ENCODE measurements at places on chromosomes 16 and 17.

- peak; percentile 77 for DNase-seq
Measured at GRCh38 chr17:39653662-39654331, 11.4 kb upstream of the TCAP start.

DNA sequence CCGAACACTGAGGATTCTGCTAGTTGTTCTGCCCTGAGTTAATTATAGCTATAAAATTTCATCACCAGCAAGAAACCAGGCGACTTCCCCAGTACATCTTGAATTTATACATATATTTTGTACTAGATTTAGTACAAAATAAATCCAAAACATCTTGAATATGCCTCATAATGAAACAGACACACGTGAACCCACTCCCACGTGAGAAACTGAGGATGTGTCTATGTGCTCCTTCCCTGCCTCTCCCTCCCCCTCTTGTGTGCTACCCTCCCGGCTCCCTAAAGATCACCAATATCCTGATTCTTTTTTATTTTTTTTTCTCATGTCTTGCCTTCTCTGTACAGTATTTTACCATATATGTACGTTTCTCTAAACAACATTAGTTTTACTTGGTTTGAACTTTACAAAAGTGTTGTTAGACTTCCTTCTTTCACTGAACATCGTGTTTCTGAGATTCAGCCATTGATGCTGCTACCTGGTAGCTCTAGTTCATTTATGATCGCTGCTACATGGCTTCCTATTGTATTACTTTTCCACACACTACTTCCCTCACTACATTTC, 1.1 kb upstream of the LCMT1 start:
- DNase-seq, result no peak

DNA sequence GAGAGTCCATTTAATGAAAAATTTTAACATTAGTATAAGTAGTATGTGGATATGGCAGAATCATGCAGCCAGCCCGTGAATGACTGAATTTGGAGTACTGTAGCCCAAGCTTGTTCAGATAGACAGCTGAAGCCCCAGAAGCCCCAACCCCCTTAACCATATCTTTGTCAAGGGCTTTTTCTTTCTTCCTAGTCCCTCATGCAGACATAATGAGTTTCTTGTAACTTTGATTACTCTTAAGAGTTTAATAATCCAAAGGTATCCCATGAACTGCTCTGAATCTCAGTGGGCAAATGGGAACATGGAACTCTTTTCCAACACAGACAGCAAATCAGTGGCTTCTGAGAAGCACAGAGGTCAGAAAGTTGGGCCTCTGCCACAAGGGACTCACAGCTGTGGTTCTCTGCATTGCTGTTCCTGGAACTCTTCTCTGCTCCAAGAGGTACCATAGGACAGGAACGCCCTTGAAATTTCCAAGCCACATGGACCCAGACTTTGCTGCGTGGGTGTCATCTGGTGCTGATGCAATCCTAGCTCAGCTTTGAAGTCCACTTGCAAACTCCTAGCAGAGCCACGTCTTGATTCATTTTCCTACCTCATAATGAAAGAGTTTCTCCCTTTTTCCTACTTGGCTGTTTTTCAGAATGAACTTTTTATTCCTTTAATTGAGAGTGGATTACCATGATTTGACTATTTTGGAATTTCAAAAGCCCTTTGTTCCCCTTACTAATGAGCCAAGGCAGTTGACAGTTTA, 18.1 kb downstream of the LYRM1 start:
- DNase-seq, result no peak

- no peak for DNase-seq
Measured at GRCh38 chr16:83530293-83530692, 277.5 kb upstream of the HSBP1 start.

DNA sequence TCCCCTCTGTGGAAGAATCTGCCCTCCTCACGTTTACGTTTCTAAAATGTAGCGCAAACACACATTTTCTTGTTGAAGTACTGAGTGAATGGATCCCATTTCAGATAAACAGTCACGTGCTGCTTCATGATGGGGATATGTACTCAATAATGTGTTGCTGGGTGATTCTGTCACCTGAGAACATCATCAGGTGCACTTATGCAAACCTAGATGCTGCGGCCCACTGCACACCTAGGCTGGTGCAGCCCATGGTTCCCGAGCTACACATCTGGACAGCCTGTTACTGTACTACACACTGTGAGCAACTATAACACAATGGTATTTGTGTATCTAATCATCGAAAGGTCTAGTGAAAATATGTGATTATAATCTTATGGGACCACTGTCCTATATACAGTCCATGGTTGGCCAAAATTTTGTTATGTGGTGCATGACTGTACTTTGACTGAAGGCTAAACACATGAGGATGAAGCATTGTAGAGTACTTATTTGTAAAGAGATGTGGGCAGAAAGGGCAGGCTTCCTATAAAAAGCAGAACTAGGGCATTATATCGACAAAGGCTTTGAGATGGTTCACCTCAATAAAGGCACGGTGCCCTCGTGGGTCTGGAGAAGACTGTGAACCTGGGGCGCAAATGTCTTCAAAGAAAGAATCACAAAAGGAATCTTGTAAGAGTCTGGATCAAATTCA, 26.3 kb downstream of the MARF1 start:
- no peak for DNase-seq

DNA sequence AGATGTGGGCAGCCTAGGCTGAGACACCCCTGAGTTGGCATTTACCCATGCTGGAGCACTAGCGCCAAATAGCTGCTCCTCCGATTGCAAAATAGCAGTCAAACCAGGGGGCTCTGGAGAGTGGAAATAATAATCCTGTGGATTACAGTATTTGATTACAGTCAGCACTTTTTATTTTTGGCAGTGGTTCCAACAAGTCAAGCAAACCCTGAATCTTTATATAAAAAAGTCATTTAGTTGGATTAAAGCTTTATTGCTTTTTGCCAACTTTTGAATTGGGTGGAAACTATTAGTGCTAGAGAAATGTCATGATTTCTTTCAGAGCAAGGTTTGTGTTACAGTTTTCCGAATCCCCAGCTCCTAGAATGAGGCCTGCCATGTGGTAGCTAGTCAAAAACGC, 99.3 kb upstream of the FAM20A start:
- DNase-seq, result no peak

GRCh38 chr17:39339272-39339671, 62.2 kb downstream of the FBXL20 start:
- DNase-seq, result no peak

DNA sequence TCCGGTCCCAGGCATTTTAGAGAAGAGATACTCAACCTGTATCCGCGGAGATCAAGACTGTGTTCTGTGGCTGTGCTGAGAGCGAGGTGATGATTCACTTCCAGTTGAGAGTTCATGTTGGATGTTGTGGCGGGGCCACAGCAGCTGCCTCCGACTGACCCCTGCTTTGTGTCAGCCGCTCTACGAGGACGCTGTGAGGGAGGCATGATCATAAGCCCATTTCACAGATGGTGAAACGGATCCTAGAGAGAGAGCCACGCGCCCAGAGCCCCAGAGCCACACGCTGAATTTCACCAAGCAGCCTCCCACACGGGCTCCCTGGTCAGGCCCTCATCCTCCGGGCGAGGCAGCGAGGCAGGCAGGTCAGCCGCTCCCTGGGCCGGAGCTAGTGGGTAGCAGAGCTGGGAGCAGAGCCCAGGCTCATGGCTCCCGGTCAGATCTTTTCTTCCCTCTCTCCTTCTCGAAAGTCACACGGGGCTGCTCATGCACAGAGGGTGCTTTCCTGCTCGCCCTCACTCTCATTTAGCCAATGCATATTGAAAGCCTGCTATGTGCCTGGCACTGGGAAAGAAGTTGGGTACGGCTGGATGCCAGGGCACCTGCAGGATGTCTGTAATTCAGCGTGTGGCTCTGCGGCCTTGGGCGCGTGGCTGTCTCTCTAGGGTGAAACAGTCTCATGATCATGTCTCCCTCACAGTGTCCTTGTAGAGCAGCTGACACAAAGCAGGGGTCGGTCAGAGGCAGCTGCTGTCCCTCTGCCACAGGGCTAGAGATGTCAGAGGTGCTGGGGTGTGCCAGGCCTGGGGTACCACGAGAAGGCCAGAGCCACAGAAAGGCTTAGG, 155.6 kb upstream of the CHMP6 start:
- peak; percentile 53 for DNase-seq

- no peak for DNase-seq
Measured at GRCh38 chr16:31695667-31696066, 168.0 kb downstream of the AHSP start.

DNA sequence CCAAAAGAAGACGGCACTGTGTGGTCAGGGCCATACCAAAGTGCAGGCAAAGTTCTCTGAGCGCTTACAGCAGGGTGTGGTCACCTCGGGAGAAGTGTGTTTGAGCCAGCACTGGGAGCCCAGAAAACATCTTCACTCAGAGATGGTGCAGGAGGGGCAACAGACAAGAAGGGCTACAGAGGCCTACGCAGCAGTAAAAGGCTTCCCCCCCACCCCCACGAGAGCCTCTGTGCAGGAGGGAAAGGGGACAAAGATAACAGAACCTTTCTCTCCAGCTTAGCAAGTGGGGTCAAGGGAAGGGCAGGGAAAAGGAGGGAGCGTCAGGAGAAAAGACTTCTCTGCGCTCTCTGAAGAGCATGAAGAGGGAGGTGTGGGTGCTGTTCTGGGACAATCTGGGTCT, 2.8 kb downstream of the VAT1 start:
- DNase-seq, result no peak

- peak; percentile 53 for DNase-seq
Measured at GRCh38 chr17:81044764-81045589, 10.0 kb downstream of the BAIAP2 start.

GRCh38 chr16:90008708-90009145, 10.5 kb downstream of the DBNDD1 start:
- DNase-seq, result no peak

DNA sequence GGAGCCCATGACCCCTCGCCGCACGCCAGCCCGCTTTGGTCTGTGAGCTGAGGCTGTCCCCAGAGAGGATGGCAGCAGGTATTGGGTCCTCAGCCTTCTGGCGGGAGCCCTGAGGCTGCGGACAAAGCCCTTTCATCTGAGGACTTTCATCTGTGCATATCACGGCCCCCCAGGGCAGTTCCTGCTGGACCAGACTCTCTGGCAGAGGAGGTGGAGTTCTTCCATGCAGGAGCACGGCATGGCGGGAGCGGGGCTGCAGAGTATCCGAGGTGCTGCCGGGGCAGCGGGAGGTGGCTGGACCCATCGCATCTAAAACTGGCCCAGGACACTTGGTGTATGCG, 18.8 kb downstream of the DHX38 start:
- DNase-seq, result no peak

DNA sequence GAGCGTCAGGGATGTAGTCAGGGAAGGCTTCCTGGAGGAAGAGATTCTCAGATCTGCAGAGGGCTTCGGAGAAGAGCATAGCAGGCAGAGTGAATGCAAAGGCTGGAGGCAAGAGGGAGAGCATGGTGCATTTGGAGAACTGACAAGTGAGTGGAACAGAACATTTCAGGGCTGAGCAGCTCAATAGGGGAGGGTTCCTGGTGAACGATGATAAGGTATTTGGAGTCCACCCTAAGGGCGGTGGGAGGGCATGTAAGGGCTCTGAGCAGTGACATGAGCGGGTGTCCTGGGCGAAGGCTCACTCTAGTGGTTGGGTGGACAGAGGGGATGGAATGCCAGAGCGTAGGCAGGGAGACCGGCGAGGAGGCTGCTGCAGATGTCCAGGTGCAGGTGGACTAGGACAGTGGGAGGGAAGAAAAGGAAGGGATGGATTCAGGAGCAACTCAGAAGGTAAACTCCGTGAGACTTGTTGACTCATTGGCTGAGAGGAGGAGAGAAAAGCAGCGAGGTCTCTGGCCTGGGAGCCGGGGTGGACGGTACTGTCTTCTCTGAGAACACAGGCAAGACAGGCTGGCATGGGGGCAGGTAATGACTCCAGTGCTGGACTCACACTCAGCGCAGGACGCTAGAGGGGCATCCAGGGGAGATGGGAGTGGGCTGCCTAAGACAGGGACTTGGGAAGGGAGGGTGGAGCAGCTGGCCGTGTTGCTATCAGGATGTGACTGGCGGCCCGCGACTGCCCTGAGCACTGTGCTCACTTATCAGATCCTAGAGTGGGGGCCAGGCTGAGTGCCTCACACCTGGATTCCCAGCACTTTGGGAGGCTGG, 1.4 kb upstream of the PITPNA start:
- DNase-seq, result no peak

DNA sequence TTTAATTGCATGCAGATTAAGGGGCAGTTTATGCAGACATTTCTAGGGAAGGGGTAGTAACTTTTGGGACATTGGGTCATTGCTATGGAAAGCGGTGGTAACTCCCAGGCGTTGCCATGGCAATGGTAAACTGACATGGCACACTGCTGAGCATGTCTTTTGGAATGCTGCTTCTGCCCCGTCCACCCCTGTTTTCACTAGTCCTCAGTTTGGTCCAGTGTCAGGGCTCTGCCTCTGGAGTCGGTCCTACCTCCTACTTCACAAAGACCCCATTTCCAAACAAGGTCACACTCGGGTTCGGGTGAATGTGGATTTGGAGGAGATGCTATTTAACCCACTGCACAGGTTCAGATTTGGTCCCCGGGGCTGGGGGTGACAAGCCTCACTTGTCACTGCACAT, 2.9 kb downstream of the IL34 start:
- DNase-seq, result no peak

DNA sequence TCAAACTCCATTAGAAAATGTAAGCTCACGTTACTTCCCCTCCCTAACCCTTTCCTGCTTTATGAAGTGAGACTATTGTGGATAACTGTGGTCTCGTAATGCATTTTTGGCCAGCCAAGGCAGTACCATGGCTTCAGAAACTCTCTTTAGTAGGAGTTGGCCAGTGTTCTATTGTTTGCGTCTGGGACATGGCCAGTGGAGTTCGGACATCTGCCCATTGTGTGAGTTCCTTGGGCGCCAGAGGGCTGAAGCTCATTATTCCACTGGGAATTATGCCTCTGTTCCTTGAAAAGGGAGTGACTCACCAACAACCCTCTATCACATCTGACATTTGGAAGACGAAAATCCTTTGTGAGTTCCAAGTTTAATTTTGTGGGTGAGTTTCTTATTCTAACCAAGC, 319.5 kb upstream of the SOX9 start:
- DNase-seq, result peak; percentile 70

DNA sequence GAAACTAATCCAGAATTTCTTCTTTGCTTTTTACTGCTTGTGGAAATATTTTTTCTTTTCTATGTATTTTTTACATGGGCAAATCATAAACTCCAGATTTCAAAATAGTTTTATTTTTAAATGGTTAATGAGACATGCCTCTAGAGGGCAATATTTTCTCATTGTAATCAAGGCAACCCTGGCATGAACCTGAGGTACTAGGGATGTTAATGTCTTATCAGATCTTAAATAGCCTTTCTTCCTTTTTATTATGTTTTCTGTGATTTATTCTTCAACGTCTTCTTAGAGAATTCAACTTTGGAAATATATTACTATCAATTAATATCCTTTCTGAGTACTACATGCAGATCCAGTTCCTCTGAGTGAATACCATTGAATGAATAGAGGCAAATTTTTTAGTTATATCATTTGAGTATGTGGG, 324.7 kb downstream of the BCAS3 start:
- DNase-seq, result no peak

- no peak for DNase-seq
Measured at GRCh38 chr17:62741290-62741689, 66.8 kb downstream of the MARCHF10 start.

DNA sequence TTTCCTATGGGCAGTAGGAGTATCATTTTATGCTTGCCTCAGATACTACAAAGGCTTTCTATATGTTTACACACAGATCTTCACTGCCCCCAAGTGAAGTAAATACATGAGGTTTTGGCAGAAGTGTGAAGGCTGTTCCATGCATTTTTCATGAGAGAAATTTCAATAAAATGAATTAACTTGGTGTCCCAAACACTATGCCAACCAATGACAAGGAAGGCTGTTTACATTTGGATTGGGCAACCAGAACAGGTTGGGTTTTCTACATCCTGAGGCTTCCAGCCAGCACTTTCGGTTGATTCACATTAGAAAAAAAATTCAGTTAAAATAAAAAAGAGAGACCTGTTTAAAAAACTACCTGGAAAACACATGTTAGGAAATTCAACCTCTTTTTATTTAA, 625.4 kb downstream of the KCNJ2 start:
- DNase-seq, result no peak

Measured in head of caudate nucleus (tissue), 42 donors.